Activated CD4-positive, alpha-beta T cell treated with anti-CD3 and anti-CD28 coated beads for 1 hour (primary cell): ENCODE measurements at places on chromosomes 13 and 19.
A peak's percentile ranks its signal among the peaks of the same experiment; 100 is the strongest.

DNA sequence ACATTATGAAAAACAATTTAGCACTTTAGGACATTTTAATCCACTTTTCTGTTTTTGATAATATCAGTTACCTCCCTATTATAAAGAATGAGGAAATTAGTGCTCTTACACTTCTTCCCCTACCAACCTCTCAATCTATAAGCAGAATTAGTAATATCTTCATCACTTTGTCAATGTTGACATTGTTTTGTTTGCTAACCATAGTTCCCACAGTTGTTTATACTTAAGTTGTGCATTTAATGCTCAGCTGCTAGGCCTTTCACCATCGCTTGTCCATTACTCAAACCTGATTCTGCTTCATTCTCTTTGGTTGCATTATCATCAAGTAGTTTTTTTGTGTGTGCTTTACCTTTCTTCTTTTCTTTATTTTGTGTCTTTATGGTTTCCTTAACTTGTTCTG is 132.1 kb downstream of the CDK8 start:
- DNase-seq = no peak

DNA sequence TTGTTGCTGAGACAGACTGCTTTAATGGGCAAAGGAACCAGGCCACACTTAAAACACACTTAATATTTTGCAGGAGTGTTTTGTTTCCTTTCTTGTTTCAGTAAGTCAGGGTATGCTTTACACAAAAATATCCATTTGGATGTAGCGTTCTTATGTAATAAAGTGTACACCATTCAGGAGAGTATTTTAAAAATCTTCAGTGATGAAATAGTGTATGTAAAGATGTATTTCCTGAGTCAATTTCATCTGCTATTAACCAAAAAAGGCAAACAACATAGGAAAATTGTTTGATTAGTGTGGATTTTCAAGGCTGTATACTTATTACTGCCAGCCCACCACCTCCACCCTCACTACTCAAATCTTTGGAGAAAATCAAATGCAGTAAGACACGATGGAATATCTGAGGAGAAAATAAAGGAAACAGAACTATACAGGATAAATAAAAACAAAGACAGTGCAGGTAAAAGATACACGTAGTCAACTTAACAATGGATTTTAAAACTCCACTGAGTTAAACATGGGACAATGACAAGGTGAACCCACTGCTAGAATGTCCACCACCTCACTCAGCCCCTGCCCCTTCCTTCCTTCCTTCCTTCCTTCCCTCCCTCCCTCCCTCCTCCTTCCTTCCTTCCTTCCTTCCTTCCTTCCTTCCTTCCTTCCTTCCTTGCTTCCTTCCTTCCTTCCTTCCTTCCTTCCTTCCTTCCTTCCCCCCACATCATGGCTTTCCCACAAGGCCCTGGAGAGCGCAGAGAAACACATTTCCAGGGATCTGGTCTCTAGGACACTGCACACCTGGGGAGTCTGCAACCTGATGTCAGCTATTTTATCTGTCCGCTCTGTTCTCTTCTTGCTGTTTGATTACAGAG is 360.3 kb downstream of the IRS2 start:
- DNase-seq = no peak

- no peak for DNase-seq
Measured at GRCh38 chr19:802498-803098, 5.3 kb downstream of the PTBP1 start.

DNA sequence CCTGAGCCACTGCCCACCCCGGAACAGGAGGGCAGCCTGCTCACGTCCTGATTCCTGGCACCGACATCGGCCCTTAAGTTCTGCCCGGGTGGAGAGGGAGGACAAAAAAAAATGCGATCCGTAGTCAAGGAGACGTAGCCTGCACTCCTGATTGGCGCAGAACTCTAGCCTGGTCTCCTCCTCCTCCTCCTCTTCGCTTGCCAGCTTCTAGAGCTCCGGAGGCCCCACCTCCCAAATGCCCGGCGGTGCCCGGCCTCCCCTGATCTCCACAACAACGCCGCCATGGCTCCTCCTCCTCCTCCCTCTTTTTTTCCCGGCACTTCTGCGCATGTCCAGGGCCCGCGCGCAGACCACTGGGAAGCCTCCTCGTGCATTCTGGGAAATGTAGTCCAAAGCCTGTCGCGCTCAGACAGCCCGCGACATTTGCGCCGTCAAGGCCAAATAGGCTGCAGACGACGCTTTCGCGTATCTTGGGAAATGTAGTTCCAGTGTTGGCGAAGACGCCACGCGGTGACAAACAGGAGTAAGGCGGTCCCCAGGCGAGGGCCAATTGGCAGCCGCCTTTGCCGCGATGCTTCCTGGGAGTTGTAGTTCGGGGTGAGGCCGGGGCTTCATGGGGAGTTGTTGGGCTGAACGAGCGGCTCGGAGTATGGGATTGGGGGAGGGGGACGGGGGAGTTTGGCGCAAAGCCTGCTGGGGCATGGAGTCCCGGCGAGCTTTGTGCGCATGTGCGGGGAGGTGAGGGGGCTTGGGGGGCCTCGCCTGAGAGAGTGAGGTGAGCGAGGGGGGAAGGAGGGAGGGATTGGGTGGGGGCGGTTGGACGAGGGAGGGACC is at the start of gene ZNF444:
Gene ZNF444, plus strand, starts transcription at position 705 of the 834 bp plus-strand sequence. CDS start 5,625 bp downstream, outside the sequence.
- DNase-seq = peak; percentile 99

GRCh38 chr13:31234729-31235128 is 35.0 kb downstream of the B3GLCT start:
- no peak for DNase-seq
